AG20443 (cell line): ENCODE measurements at places on chromosomes 3 and 15.

DNA sequence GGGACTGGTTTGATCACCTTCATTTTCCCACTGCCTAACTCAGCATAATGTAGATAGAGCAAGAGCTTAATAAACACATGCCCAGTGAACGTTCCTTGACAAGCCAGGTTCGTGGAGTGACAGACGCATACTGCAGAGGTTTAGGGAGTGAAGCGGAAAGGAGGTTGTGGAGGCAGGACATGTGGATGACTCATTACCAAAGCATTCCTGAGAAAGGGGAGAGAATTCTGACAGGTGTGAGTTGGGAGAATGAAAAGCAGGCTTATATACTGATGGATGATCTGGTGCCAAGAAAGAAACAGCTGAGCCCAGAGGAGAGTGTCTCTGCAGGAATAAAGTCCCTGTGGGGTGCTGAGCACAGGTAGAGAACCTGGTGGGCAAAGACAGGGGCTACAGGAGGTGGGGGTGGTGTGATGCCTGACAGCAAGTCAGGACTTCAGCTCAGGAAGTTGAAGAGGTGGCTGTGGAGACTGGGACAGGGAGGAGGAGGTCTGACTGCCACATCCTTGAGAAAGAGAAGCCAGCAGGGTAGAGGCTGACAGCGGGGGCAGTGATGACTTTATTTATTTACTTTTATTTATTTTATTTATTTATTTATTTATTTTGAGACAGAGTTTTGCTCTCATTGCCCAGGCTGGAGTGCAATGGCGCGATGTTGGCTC is 2.4 kb upstream of the RPL29 start:
- DNase-seq: no peak

DNA sequence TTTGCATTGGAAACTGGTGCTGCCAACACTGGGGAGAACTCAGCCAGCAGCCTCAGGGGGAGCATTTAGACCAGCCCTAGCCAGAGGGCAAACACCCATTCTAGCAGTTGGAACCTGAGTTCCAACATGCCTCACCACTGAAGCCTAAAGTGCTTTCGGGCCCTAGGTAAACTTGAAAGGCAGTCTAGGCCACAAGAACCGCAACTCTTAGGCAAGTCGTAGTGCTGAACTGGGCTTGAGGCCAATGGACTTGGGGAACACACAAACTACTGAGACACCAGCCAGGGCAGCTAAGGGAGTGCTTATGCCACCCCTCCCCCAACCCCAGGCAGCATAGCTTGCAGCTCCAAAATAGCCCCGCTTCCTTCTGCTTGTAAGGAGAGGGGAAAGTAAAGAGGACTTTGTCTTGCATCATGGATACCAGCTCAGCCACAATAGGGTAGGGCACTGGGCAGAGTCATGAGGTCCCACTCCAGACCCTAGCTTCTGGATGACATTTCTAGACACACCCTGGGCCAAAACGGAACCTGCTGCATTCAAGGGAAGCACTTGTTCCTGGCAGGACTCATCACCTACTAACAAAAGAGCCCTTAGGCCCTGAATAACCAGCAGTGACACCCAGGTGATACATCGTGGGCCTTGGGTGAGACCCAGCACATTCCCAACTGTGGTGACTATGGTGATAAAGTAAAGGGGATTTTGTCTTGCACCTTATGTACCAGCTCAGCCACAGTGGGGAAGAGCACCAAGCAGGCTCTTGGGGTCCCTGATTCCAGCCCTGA is 37.3 kb upstream of the TEX9 start:
- DNase-seq: no peak

GRCh38 chr15:38685686-38686339 is 121.2 kb upstream of the RASGRP1 start:
- DNase-seq: no peak

DNA sequence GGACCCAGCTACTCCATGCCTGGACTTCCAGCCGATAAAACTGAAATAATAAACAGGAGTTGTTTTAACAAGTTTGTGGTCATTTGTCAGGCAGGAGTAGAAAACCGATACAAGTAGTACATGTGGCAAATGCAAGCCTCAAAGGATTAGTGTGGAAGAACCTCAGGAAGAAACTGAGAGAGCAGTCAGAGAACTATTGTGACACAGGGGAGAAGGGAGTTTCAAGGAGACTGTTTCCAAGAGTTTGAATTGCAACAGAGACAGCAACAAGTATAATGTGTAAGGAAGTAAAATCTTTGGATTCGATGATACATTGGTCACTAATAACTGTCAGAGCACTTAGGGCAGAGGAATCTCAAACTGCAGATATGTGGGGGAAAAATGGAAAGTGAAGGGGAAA is 450.6 kb upstream of the ARHGEF26 start:
- DNase-seq: no peak

GRCh38 chr15:56653107-56653506 is 80.2 kb downstream of the ZNF280D start:
- no peak for DNase-seq

DNA sequence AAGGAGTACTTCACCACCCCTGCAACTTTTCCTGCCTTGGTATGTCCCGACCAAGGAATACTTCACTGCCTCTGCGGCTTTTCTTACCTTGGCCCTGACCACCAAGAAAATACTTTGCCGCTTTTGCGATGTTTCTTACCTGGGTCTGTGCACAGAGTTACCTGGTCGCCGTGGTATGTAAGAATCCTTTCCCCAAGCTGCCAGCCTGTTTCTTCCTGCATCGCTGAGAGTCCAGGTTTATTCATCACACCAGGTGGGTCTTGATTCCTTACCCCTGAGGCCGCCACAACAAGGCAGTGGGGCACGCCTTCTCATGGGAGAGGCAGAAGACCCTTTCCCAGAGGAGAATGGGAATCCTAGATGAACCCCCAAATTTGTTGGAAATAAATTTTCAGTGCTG is 511.3 kb downstream of the EDEM1 start:
- no peak for DNase-seq

DNA sequence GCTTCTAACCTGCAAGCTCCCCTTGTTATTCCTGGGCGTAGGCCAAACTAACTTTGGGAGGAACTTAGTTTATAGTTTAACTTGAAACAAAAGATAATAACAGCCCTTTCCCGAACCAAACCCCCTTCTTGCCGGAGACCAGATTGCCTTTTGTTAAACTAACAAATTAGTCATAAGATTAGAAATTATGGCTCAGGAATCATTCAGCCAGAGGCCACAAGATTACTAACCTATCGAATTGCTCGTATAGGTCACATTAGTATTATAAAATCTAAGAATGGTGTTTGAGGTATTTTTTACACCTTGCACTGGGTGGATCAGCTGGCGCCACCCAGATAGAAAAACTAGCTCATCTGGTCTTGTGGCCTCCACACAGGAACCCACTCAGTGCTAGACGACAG is 65.3 kb upstream of the RAP2B start:
- DNase-seq: no peak

DNA sequence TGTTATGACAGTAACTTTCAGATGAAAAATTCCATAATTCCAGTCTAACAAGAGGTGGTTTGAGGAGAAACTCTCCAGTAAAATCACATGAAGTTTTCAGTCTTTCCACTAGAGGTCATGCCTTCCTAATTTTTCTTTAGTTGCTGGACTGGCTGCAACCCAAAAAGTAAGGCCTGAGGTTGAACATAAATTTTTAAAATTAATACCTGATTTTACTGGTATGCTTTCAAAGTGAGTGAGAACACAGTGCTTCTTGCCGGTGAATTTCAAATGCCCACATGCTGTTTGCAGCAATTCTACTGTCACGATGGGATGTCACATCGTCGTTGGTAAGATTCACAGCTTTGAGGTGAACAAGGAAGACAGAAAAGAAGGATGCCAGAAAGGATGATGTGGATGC is 89.0 kb upstream of the FGF12 start:
- DNase-seq: peak; percentile 55

GRCh38 chr3:142962520-142963233 is 797 bp downstream of the PAQR9 start:
- DNase-seq: peak; percentile 14

DNA sequence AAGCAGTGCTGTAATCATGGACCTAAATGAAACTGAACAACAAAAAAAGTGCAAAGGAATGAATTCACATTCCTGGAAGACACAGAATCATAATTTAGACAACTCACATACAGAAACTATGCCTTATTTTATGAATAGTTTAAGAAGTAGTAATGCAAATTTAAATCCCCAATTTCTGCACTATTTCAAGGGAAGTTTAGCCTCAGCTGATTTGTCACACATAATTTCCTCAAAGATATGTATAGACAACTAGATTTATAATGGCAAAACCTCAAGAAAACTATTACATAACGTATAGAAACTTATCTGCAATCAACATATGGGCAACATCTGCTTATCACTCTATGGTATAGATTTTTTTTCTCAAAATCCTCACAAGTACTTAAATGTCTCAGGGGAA is 7.8 kb upstream of the PTX3 start:
- no peak for DNase-seq

- no peak for DNase-seq
Observed at GRCh38 chr3:193149998-193150397, 91.0 kb upstream of the PLAAT1 start.

GRCh38 chr3:9986230-9986725 is 363 bp downstream of the EMC3 start:
- no peak for DNase-seq

GRCh38 chr3:196060834-196061233 is 21.1 kb downstream of the TFRC start:
- no peak for DNase-seq

- DNase-seq: no peak
Observed at GRCh38 chr3:9208605-9209152, 40.8 kb downstream of the SRGAP3 start.

- DNase-seq: no peak
Observed at GRCh38 chr3:161770484-161771386, 274.1 kb downstream of the OTOL1 start.

- DNase-seq: no peak
Observed at GRCh38 chr15:57010724-57011123, 92.3 kb downstream of the TCF12 start.

GRCh38 chr3:50226888-50227389 is 9.1 kb upstream of the GNAI2 start:
- no peak for DNase-seq

DNA sequence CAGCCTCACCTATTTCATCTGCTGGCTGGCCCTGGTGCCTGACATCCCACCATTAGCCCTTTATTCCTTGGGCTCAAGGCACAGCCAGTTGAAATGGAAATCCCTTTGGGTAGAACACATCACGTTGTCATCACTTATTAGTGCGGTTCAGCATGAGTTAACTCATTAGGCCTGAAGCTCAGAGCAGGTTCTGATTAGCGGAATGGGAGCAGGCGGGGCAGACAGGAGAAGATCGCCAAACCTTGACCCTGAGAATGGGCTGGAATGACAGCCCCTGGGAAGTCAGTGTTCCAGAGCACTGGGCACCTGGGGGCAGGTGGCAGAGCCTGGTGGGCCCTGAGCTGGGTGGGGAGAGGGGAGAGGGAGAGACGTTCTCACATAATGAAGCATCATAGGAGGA is 5.8 kb downstream of the ITGA11 start:
- no peak for DNase-seq

- no peak for DNase-seq
Observed at GRCh38 chr15:51588966-51589365, 33.6 kb downstream of the DMXL2 start.

DNA sequence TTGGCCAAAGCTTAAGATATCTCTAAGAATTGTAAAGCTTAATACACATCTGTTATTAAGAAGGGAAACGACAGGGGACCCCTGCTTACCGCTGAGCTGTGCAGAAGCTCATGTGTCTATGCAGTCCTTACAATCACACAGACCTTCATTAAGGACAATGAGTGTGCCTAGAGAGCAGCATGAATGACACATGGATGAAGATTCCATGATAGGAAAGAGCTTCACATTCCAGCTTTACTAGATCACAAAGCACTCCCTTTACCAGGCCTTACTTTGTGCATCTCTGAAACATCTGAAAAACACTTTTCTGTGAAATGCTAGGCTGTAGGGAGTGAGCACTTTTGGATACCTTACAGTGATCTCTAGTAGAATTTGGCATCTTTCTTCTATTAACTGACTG is 32.0 kb downstream of the RNF168 start:
- DNase-seq: peak; percentile 43

DNA sequence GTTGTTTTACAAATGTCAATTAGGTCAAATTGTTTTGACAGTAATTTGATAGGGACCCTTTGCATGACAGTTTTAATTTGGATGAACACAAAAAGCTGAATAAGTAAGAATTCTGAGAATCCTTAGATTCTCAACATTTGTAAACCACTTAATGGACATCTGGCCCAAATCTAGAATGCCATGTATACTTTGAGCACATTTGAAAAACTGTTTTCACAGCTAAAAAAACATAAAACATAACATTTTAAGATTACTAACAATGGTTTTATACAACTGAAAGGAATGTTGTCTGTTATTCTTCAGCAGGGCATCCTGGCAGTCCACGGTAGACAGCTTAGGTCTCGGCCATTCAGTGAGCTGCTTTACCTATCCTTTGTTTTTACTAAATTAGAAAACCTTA is 34.5 kb upstream of the TM2D3 start:
- no peak for DNase-seq

DNA sequence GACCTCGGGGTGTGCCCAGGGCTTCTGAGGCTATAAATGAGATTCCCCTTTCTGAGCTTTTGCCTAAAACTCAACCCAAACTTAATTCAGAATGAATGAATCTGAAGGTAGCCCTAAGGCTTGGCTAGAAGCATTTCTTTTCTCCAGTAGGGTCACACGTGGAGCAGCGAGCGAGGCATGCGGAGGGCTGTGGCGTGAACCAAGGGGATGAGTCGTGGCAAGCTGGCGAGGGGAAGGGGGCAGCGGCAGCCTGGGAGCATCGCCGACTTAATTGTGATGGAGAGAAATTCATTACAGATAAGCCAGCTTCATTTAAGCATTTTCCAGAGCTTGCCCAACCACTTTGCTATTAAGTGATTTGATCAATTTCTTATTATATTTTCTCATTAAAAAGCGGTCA is 79.9 kb downstream of the CHSY1 start:
- DNase-seq: no peak

- DNase-seq: no peak
Observed at GRCh38 chr3:25478964-25479726, 51.1 kb downstream of the RARB start.

GRCh38 chr3:45516829-45517228 is 77.7 kb upstream of the LIMD1 start:
- no peak for DNase-seq

- DNase-seq: no peak
Observed at GRCh38 chr3:27176256-27176655, 192.9 kb downstream of the NEK10 start.

- DNase-seq: peak; percentile 40
Observed at GRCh38 chr15:69973102-69973714, 124.5 kb downstream of the TLE3 start.

- DNase-seq: peak; percentile 67
Observed at GRCh38 chr3:64150623-64151207, 74.6 kb downstream of the PRICKLE2 start.
